ENCODE measurements at places on chromosomes 4 and X. TPM values are rescaled to one million over a fixed set of nuclear protein-coding genes. Genes with fewer than 3 reads are reported as not detected.

Gene TMEM150C
- total RNA-seq, result 8.7 TPM

Gene CABS1
- total RNA-seq, result not detected

GRCh38 chrX:18725310-18725943 lies 18.0 kb downstream of the PPEF1 start:
- no peak overlapping the region for H3K4me3 ChIP-seq
- peaks cover 2% of the 10 kb centered on the region for H3K27me3 ChIP-seq
- no peaks in the 10 kb centered on the region for H3K36me3 ChIP-seq
- no peak overlapping the region for H3K27ac ChIP-seq
- DNase-seq, result no peak

Gene CT47A7
- not detected for total RNA-seq
